ENCODE measurements at places on chromosomes 6 and 20.

- no peak for DNase-seq
Observed at GRCh38 chr6:14016935-14017625, 92.3 kb downstream of the RNF182 start.

DNA sequence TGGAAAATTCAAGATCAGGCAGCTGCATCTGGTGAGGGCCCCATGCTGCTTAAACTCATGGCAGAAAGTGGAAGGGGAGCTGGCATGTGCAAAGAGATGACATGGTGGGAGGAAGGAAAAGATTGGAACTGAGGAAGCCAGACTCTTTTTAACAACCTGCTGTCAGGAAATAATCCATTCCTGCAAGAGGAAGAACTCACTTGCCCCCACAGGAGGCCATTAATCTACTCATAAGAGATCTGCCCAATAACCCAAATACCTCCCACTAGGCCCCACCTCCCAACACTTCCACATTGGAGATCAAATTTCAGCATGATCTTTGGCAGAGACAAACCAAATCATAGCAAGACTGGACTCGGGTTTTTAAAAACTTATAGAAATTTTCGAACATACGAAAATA lies 200.5 kb upstream of the KCNQ5 start:
- DNase-seq = no peak

- no peak for DNase-seq
Observed at GRCh38 chr20:5469111-5469510, 152.4 kb upstream of the PROKR2 start.

DNA sequence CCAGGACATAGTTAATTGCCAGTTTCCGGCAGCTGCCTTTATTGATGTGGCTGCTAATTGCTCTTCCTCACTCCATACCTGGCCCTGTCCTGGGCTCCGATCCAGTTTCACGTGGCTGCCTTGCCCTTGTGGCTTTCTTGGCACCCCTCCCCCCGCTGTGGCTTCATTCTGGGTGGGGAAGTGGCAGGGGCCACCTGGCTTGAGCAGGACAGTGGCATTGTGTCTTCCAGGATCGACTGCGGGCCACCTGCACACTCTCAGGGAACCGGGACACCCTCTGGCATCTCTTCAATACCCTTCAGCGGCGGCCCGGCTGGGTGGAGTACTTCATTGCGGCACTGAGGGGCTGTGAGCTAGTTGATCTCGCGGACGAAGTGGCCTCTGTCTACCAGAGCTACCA lies 10.8 kb downstream of the MAVS start:
- DNase-seq = no peak

DNA sequence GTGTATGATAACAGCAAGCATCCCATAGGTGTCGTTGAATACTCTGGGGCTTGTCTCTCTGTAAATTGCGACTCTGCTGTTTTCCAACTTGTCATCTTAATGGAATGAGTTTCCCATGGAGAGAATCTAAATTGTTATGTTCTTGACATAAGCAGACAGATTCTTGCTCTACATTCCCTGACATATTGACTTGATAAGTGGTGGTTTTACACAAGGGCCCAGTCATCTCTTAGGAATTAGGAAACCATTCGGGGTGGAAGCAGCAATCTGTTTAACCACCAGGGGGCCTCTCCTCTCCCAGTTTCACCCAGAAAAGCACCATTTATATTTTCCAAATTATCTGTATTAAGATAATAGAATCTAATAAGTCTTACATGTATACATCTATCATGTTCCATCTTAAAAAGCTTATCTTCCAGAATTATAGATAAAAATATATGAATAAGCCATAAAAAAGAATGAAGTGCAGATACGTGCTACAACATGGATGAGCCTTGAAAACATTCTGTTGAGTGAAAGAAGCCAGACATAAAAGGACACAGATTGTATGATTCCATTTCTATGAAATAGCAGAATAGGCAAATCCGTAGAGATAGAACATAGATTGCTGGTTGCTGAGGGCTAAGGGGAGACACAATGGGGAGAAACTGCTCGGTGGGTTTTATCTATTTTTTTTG lies 23.1 kb upstream of the MROH8 start:
- no peak for DNase-seq

DNA sequence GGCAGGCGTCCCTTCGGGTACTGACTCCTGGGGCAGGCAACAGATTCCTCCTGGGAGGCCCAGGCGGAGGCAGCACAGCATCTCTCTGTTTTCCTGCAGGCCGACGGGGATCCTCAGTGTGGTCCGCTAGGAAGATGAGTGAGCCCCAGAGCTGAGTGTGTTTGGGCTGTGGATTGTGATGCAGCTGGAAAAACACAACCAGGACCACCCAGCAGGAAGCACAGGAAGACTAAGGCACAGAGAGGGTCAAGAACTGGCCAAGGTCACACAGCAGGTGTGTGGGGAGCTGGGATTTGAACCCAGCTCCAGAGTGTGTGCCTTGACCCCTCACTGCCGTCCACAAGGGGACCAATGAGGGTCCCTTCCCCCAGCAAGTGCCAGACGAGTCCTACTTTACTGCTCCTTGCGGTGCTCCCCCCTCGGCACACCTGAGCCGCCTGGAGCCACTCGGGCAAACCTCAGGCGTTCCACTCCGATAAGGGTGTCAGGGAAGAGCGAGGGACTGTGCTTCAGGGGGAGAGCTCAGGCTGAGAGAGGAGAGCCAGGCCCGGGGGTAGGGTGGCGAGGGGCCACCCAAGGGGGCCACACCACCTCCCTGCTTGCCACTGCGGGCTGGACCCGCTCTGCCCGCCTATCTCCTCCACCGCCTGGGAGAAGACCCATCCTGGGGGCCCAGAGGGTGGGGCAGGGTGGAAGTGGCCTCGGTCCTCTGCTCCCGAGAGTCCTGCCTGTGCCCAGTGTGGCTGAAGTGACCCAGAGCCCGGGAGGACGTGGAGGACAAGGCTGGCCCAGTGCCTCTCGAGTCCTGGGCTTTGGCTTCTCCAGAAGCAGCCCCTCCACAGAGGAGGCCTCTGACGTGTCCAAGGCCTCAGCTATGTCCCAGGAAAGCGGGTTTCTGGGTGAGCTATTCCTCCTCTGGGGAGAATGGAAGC lies 63.3 kb downstream of the YTHDF1 start:
- no peak for DNase-seq

DNA sequence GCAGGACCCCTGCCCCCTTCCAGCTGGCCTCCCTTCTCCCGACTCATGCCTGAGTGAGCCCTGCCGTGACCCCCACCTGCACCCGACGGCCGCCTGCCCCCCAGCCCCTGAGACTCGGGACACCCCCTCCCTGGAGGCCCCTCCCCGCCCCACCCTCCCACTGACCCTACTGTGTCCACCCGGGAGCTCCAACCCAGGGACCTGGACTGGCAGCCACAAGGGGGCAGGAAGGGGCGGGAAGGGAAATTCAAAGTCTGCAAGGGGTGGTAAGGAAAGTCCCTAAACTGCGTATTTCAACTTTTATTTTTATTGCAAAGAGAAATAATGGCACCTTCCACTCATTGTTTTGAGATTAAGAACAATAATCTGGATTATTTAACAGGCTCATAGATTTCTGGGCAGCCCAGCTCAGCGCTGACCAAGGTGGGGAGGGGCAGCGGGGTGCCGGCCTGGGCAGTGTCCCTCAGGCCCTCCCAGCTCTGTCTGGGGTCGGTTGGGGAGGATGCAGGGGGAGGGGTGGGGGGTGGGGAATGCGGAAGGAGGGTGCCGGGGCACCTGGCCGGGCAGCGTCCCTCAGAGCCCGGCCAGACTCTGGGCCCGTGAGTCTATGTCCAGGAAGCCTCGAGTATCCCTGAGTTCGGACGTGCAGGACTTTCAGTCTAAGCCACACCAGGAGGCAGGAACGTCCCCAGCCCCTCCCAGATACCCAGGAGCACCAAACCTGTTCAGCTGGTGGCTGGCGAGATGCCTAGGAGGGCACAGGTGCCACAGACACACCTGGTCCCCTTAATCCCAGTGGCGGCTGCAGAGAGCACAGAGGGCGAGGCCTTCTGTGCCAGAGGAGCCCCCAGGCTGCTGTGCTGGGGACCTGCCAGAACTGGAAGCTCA lies 1.3 kb upstream of the PTK6 start:
- no peak for DNase-seq

- no peak for DNase-seq
Observed at GRCh38 chr6:128172752-128173682, 272.2 kb upstream of the THEMIS start.

DNA sequence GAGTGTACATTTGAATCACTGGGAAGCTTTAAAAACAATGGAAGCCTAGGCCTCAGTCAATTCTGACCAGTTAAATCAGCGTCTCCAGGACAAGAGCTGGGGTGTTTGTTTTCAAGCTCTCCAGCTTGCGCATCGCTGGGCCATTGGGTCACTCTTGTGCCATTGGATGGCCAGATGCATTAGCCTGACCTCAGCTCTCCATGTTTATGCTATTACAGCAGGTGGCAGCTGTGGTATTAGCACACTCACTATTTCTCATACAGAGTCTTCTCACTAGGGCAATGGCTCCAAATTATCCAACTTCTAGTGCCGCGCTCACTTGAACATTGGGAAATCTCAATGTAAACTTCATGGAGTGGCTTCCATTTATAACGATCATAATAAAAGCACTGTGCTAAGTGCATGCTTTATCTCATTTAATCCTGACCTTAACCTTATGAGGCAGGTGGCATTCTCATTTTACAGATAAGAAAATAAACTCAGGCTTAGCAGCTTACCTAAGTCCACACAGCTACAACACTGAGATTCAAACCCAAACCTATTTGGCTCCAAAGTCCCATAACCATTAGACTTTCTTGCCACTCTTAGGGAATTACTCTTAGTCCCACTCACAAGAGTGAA lies 108.8 kb downstream of the PPP1R14C start:
- no peak for DNase-seq

GRCh38 chr6:53752856-53753255 lies 41.9 kb upstream of the LRRC1 start:
- no peak for DNase-seq

GRCh38 chr6:101534386-101534785 lies 140.9 kb downstream of the GRIK2 start:
- DNase-seq = no peak

GRCh38 chr6:137283080-137283479 lies 63.9 kb upstream of the IFNGR1 start:
- no peak for DNase-seq

DNA sequence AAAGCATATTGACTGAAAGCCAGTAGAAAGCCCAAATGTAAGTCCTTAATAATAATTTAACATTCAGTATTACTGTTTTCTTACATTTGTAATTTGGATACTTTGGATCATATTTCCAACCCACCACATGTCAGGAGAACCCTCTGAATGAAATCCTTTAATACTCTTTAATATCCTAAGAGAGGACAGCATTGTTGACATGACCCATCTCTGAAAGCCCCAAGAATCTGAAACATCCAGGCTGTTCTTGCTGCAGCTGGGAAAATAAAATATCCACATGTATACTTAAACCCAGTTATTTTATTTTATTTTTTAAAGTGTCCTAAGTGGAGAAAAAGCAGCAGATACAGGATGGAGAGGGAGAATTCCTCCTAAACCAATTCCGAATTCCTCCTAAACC lies 130.8 kb upstream of the RIPOR2 start:
- DNase-seq = no peak

- no peak for DNase-seq
Observed at GRCh38 chr6:55528624-55529023, 50.4 kb downstream of the HMGCLL1 start.

DNA sequence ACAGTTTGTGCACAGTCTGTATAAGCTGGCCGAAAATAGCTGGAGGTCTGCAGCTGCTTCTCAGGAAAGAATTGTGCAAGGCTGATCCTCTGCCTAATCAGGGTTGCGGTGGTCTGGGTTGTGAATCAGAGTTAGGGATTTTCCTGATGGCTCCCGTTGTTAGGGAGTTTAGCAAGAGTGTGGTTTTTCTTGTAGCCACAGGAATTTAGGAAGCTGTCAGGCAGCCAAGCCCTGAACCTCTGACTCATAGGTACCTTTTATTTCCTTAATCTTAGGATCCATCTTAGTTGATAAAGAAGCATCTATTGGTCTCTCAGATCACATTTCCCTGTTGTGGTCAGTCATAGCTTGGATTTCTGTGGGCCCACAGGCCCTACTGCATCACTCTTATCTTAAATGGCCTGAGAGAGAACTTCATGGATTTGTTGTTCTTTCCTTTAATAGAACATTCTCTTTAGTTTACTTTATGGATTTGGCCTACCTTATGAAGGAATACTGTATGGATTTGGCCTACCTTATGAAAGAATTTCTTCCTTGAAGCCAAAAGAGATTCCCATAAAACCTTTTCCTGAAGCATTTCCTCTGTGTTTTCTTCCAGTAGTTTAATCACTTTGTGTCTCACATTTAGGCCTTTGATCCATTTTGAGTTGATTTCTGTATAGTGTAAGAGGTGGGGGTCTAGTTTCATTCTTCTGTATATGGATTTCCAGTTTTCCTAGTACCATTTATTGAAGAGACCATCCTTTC lies 10.3 kb downstream of the KIF25 start:
- no peak for DNase-seq

GRCh38 chr20:2387580-2387979 lies 6.9 kb downstream of the TGM6 start:
- no peak for DNase-seq

GRCh38 chr6:162404951-162405350 lies 322.6 kb downstream of the PRKN start:
- DNase-seq = no peak

- no peak for DNase-seq
Observed at GRCh38 chr6:19268117-19268516, 569.1 kb upstream of the ID4 start.

DNA sequence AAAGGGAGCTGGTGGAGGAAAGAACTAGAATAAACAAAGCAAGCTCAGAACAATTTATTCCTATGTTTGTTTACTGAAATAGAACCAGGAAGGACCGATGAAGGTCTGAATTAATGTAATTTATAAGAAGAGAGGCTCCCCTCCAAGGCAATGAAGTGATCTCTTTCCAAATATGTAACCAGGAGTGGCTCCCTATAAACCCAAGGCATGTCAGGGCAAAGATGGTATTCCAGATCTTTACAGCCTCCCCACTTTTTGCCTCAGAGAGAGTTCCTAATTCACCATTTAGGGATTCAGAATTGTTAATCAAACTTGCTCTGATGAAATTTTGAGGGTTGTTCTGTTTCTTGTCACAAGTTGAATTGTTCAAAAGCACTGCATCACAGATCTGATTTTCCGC lies 88.8 kb downstream of the HDGFL1 start:
- no peak for DNase-seq

DNA sequence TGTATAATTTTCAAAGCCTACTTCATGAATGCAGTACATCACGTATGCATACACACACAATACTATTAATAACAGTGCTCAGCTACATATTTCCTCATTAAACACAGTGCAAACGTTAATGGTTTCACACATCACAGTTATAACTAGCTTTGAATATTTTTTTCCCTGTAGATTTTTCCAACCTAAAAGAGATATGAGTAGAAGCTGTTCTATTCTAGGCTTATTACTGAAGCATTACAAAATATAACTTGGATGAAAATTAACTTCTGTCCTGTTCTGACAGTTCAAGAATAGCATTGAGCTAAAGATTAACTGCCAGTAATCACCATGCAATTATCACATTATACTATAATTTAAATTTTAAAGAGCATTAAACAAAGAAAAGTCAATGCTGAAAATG lies 6.2 kb downstream of the LMBRD1 start:
- no peak for DNase-seq

DNA sequence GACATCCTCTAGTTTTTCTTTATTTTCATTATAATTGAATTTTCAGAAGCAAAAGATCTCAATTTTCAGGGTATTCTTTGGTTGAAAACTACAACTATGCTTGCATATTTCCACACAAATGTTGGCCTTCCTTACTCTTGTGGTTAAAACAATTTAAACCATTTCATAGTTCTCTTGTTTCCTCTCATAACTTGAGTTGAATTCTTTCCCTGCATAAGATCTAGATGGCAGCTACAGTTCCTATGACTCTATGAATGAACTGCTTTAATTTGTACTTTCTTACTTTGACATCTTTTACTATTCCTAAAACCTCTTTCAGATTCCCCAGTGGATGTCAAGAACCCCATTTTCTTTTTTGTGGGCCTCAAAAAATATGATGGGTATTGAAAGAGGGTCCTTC lies 564.5 kb downstream of the NKAIN2 start:
- no peak for DNase-seq

Measured in stimulated activated CD4-positive, alpha-beta T cell treated with anti-CD3 and anti-CD28 coated beads, TNF-alpha, amount 100 ng/mL, for 1 hour (primary cell).